A673 (cell line): ENCODE measurements at places on chromosomes 11 and 22. TPM values are rescaled to one million over a fixed set of nuclear protein-coding genes. Genes with fewer than 3 reads are reported as not detected.

Gene SEPTIN5
- 50.4 and 58.9 TPM in 2 replicates for total RNA-seq

Gene NNMT
- 0.64 TPM in 1 of 2 replicates, not detected in the other for total RNA-seq

GRCh38 chr11:68028802-68029545 is 1.5 kb upstream of the NDUFS8 start:
- H3K36me3 ChIP-seq: peaks cover 15% of the 10 kb centered on the region
- H3K4me1 ChIP-seq: peaks cover 8% of the 10 kb centered on the region
- peak overlapping the region; percentile 76 for H3K4me3 ChIP-seq
- H3K27ac ChIP-seq: no peak overlapping the region
- no peak for DNase-seq
- no peaks in the 10 kb centered on the region for H3K27me3 ChIP-seq

- H3K36me3 ChIP-seq: no peaks in the 10 kb centered on the region
- no peak overlapping the region for H3K27ac ChIP-seq
- no peaks in the 10 kb centered on the region for H3K27me3 ChIP-seq
- H3K4me1 ChIP-seq: no peaks in the 10 kb centered on the region
- no peak for DNase-seq
- no peak overlapping the region for H3K4me3 ChIP-seq
These were observed 71.8 kb upstream of the TP53I11 start for GRCh38 chr11:45022294-45023064.

GRCh38 chr11:32313477-32313876 is 121.9 kb downstream of the WT1 start:
- H3K27ac ChIP-seq: no peak overlapping the region
- peaks cover 9% of the 10 kb centered on the region for H3K4me1 ChIP-seq
- H3K4me3 ChIP-seq: no peak overlapping the region
- H3K27me3 ChIP-seq: no peaks in the 10 kb centered on the region
- H3K36me3 ChIP-seq: no peaks in the 10 kb centered on the region
- no peak for DNase-seq

GRCh38 chr22:48585916-48586798 is 1241.5 kb downstream of the BRD1 start:
- no peak for DNase-seq
- peaks cover 9% of the 10 kb centered on the region for H3K4me1 ChIP-seq
- H3K4me3 ChIP-seq: no peak overlapping the region
- peak overlapping the region; percentile 23 for H3K27ac ChIP-seq
